ENCODE measurements at places on chromosomes 4 and X. TPM values are rescaled to one million over a fixed set of nuclear protein-coding genes. Genes with fewer than 3 reads are reported as not detected.
A peak's percentile ranks its signal among the peaks of the same experiment; 100 is the strongest.

AMBN gene
- not detected for total RNA-seq

ATOH1 gene
- not detected for total RNA-seq

SLC16A2 gene
- total RNA-seq, result 12.1 TPM

- H3K27me3 ChIP-seq, result no peaks in the 10 kb centered on the region
- H3K4me1 ChIP-seq, result no peaks in the 10 kb centered on the region
- ATAC-seq, result no peak
- H3K27ac ChIP-seq, result no peak overlapping the region
- H3K36me3 ChIP-seq, result peaks cover 46% of the 10 kb centered on the region
- no peak overlapping the region for H3K4me3 ChIP-seq
These were observed 41.5 kb downstream of the SMARCA5 start for GRCh38 chr4:143554728-143555597.

GRCh38 chr4:121900132-121900983, 30.1 kb upstream of the BBS7 start:
- no peaks in the 10 kb centered on the region for H3K4me1 ChIP-seq
- ATAC-seq, result peak; percentile 55
- no peak overlapping the region for H3K4me3 ChIP-seq
- H3K27ac ChIP-seq, result no peak overlapping the region
- no peaks in the 10 kb centered on the region for H3K27me3 ChIP-seq

DNA sequence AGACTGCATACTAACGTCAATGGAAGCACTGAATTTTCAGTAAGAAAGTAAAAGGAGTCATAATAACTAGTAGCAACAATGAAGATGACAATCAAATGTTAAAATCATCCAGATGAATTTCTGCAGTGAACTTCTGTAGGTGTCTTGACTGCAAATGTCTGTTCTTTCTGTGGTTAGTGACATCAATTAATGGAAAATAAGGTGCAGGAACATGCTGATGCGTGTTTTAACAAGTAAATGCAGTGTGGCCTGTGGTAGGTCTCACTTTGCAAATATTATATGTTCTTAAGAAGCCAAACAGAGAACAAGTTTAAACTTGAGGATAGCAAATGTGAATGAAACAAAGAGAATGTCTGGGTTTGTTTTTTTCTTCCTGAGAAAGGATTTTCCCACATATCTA, 2.6 kb upstream of the DTHD1 start:
- no peaks in the 10 kb centered on the region for H3K36me3 ChIP-seq
- no peak overlapping the region for H3K4me3 ChIP-seq
- no peaks in the 10 kb centered on the region for H3K4me1 ChIP-seq
- no peak for ATAC-seq

APELA gene
- not detected for total RNA-seq

DNA sequence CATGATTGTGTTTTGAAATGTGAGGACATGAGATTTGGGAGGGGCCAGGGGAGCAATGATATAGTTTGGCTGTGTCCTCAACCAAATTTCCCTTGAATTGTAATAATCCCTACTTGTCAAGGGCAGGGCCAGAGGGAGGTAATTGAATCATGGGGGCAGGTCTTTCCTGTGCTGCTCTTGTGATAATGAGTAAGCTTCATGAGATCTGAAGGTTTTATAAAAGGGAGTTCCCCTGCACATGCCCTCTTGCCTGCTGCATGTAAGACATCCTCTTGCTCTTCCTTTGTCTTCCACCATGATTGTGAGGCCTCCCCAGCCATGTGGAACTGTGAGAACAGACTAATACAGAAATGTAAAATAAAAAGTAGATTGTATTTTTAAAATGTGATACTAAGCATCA, 1294.9 kb downstream of the ADGRL3 start:
- no peak overlapping the region for H3K4me3 ChIP-seq
- H3K27ac ChIP-seq, result no peak overlapping the region
- H3K36me3 ChIP-seq, result no peaks in the 10 kb centered on the region
- no peak for ATAC-seq

DNA sequence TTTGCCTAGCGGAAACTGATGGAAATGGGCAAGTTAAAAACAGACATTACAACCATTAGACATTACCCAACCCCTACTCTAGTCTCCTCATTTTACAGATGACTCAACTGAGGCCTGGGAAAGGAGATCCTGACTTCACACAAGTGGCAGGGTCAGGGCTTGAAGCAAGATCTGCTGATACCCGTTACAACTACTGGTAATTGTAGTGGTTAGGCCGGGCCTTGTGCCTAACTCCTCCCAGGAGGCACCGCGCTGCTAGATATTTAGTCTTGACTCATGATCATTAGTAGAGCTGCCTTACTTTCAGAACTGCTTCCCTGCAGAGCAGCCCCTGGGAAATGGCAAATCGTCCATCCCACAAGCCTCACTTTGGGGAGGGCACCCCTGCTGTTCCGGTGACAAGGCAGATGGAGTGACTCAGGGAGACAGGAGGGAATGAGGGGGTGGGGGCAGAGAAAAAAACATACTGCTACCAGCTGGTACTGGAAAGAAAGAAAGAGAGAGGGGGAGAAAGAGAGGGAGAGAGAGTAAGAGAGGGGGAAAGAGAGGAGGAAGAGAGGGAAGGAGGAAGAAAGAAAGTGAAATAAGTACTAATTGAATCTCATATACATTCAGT, 12.2 kb downstream of the ARHGEF6 start:
- H3K4me3 ChIP-seq, result no peak overlapping the region
- H3K4me1 ChIP-seq, result no peaks in the 10 kb centered on the region
- no peaks in the 10 kb centered on the region for H3K36me3 ChIP-seq
- peak; percentile 50 for ATAC-seq
- peak overlapping the region; percentile 89 for H3K27ac ChIP-seq
- H3K27me3 ChIP-seq, result no peaks in the 10 kb centered on the region

- H3K36me3 ChIP-seq, result no peaks in the 10 kb centered on the region
- no peaks in the 10 kb centered on the region for H3K4me1 ChIP-seq
- no peaks in the 10 kb centered on the region for H3K27me3 ChIP-seq
- H3K4me3 ChIP-seq, result no peak overlapping the region
- no peak overlapping the region for H3K27ac ChIP-seq
These were observed 216.7 kb downstream of the HS6ST2 start for GRCh38 chrX:132741689-132742088.

PCDH19 gene
- 1.5 TPM for total RNA-seq

GRCh38 chr4:187685247-187685646, 310.3 kb upstream of the ZFP42 start:
- H3K27ac ChIP-seq, result no peak overlapping the region
- no peaks in the 10 kb centered on the region for H3K27me3 ChIP-seq
- no peak overlapping the region for H3K4me3 ChIP-seq
- no peak for ATAC-seq
- H3K36me3 ChIP-seq, result no peaks in the 10 kb centered on the region

- no peak overlapping the region for H3K4me3 ChIP-seq
- no peaks in the 10 kb centered on the region for H3K4me1 ChIP-seq
- H3K36me3 ChIP-seq, result no peaks in the 10 kb centered on the region
These were observed 213.4 kb upstream of the LNX1 start for GRCh38 chr4:53804719-53805118.

- ATAC-seq, result no peak
- no peaks in the 10 kb centered on the region for H3K27me3 ChIP-seq
- H3K36me3 ChIP-seq, result no peaks in the 10 kb centered on the region
- H3K4me1 ChIP-seq, result no peaks in the 10 kb centered on the region
- no peak overlapping the region for H3K4me3 ChIP-seq
These were observed 17.8 kb downstream of the PSAPL1 start for GRCh38 chr4:7416745-7417432.

NSG1 gene
- 2.0 TPM for total RNA-seq

ZNF280C gene
- total RNA-seq, result 3.8 TPM

- H3K4me1 ChIP-seq, result no peaks in the 10 kb centered on the region
- H3K27ac ChIP-seq, result peak within 1 kb of the TSS; percentile 82
- peak within 1 kb of the TSS; percentile 74 for H3K4me3 ChIP-seq
- H3K27me3 ChIP-seq, result no peaks in the 10 kb centered on the region
These were observed at the start of gene PLXNA3 for GRCh38 chrX:154458116-154458953. Gene PLXNA3, plus strand, starts transcription at chrX:154458281. Its CDS starts 1,903 bp downstream, at chrX:154460184.

GRCh38 chrX:94329182-94329581, 655.2 kb downstream of the FAM133A start:
- H3K4me3 ChIP-seq, result no peak overlapping the region
- H3K4me1 ChIP-seq, result no peaks in the 10 kb centered on the region
- ATAC-seq, result no peak
- no peak overlapping the region for H3K27ac ChIP-seq
- no peaks in the 10 kb centered on the region for H3K36me3 ChIP-seq
- no peaks in the 10 kb centered on the region for H3K27me3 ChIP-seq

ERVMER34-1 gene
- total RNA-seq, result 0.93 TPM

- H3K27ac ChIP-seq, result no peak overlapping the region
- no peak for ATAC-seq
- H3K4me3 ChIP-seq, result no peak overlapping the region
These were observed 249.4 kb downstream of the ARHGAP10 start for GRCh38 chr4:147981305-147981704.

ZNF182 gene
- total RNA-seq, result 5.8 TPM

KLHL13 gene
- total RNA-seq, result 19.6 TPM

Measured in gastroesophageal sphincter (tissue), 4 donors.